Left lung (tissue), 14 donors: ENCODE measurements at places on chromosomes 1 and 21.

GRCh38 chr1:56359056-56359455 is 220.3 kb downstream of the PLPP3 start:
- DNase-seq: no peak

DNA sequence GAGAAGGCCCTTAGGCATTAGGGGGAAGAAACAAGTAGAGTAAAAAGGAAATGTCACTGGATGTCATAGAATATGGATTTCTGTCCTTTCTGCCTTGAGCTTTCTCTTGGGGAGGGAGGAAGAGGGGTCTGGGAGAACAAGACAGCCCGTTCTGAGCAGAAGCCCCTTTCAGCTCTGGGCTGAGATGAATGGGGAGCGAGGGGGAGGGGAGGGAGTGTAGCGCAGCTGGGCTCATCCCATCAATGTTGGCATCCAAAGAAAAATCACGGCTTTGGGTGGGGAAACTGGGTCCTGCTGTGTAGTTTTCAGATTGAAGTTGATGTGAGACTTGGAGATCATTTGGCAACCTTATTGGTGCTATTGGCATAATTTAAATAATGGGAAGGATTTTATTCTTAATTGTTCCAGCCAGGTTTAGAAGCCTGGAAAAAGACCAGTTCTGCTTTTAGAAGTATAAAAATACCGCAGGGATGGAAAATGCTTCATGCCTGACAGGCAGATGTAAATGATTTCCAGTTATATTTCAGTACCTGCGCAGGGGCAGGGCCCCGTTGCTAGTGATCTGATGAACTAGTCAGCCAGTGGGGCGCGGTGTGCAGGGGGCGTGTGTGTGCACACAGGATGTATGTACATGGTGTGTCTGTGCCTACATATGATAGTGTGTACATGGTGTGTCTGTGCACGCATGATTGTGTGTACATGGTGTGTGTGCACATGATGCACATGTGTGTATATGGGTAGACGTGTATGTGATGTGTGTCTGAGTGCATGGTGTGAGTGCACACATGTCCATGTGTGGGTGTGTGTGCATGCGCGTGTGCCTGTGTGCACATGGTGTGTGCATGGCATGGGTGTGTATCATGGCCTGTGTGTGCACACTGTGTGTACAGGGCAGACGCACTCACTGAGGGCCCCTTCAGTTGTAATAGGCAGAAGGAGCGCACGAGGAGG is 36.0 kb downstream of the ABCG1 start:
- DNase-seq: no peak

DNA sequence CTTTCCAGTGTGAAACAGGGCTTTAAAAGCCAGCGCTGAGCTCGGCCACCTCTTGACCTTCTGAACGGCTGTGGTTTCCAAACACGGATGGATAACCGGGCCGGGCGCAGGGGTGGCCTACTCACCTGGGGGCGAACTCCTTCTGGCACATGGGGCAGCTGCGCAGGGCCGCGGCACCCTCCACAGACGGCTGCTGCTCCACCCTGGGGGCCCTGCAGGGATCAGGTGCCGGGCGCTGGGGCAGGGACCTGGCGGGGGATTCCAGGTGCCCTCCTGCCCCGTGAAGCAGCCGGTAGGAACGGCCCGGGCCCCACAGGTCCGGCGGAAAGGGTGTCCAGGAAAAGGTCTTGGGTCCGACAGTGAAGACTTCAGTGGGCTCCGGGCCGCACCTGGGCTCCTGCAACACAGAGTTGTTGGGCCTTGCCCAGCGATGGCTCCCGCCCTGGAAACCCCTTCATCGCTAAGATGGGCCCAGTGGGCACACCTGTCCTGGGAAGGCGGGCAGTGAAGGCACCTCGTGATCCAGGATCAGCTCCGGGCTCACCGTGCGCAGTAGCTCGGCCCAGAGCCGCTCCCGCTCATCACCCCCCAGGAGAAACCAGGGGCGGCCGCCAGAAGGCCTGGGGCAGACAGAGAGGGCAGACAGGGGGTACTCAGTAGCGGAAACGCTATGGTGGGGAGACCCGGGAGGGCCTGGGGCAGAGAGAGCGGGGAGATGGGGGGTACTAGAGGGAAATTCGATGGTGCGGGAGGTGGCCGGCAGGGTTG is 874 bp downstream of the FAAP20 start:
- DNase-seq: no peak

DNA sequence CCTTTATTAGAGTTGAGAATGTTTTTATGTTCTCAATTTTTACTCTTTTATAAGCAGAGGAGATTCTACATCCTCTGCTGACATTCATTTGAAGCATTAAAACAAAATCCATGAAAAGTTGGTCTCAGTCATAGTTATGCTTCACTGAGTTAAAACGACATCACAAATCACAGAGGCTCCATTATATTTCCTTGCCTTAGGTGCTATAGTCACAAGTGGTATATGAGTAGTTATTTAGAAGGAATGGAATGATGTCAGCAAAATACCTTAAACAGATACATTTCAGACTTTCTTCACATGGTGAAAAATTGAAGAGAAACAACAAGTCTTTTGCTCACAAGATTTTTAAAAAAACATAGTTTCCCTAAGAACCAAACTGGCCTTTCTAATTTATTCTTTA is 11.7 kb upstream of the METTL13 start:
- DNase-seq: no peak

DNA sequence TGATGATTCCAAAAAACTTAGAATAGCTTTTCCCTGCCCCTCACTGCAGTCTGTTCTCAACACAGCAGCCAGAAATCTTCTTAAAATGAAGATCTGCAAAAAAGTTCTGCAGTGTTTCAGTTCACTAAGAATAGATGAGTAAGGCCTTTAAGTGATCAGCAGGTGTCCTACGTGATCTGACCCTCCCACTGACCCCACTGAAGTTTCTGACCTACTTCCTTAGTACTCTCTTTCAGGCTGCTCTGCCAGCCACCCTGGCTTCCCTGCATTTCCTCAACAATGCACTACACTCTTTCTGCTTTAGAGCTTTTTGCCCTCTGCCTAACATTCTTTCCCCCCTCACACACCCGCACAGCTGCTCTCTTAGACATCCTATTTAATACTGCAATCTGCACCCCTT is 182.5 kb downstream of the AKT3 start:
- DNase-seq: no peak

DNA sequence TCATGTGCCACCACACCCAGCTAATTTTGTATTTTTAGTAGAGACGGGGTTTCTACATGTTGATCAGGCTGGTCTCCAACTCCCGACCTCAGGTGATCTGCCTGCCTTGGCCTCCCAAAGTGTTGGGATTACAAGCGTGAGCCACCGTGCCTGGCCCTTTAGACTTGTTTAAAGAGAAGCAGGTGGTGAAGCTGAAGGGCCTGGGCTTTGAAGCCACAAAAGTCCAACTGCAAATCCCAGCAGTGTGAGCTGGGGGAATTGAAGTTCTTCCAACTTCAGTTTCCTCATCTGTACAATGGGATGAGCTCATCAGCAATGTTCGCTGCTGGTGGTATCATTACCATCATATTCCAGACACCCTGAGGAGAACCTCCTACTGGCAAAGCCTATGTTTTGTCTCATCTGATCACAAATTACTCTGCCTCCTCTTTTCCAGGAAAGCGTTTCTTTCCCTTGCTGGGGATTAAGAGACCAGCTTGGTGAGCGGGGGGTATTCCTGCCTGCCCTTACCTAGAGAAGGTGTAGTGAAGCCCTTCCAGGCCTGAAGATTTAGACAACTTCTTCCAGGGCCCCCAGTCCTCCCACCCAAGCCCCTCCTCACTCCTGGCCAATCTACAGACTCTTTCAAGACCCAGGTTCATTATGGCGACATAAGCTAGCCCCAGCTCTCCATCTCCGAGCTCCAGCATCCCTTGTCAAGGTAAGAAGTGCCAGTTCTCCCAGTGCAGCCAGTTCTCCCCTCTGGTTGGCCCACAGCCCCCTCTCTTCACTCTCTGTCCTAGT is 2.4 kb upstream of the SHISA4 start:
- no peak for DNase-seq

DNA sequence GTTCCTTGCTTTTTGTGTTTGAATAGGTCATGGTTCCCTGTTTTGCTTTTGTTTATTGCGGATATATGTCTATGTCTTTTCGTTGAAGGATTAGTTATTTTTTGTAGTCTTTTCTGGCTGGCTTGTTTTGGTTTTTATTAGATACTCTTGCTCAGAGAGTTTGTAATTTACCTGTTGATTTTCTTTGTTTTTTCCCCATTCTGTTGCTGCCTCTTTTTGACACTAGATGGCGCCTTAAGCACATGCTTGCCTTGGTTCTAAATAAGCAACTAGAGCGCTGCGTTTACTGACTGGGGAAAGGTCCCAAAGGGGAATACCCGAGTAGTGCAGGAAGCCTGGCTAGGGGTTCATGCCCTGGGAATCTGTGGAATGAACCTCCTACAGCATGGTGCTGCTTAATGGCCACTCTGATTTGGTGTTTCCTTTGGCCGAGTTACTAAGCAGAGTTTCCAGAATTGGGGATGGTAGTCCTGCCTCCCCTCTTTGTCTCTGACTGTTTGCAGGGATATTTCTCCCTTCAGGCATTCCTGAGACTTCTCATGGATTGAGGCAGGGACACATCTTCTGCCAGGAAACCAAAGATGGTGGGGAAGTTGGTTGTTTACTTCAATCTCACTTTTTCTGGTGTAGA is 143.2 kb downstream of the PTPRU start:
- no peak for DNase-seq

GRCh38 chr21:15592271-15592860 is 137.4 kb upstream of the USP25 start:
- no peak for DNase-seq

DNA sequence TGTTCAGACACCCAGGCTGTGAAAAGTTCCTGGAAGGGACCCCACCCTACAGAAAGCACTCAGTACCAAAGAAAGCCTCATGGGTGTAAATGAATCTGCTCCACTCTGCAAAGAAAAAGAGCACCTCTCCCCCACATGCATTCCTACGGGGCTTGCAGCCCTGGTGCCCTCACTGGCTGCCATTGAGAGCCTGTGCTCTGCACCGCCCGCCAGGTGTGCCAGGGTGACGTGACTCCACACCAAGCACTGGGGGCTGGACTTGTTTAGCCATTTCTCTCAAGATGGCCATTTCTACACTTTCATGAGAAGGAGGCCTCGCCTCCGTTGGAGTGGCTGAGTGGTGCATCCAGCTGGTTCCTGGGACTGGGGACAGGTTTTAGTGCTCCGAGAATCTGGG is 380.5 kb upstream of the VAMP3 start:
- DNase-seq: no peak

DNA sequence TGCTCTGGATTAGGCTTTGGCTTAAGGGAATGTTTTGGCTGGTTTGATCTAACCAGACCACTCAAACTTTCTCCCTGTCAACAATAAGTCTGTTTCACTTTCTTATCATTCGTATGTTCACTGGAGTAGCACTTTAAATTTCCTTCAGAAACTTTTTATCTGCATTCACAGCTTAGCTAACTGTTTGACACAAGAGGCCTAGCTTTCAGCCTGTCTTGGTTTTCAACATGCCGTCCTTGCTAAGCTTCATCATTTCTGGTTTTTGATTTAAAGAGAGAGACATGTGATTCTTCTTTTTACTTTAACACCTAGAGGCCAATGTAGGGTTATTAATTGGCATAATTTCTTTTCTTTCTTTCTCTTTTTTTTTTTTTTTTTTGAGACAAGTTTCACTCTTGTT is 14.9 kb upstream of the CYB5R1 start:
- no peak for DNase-seq

DNA sequence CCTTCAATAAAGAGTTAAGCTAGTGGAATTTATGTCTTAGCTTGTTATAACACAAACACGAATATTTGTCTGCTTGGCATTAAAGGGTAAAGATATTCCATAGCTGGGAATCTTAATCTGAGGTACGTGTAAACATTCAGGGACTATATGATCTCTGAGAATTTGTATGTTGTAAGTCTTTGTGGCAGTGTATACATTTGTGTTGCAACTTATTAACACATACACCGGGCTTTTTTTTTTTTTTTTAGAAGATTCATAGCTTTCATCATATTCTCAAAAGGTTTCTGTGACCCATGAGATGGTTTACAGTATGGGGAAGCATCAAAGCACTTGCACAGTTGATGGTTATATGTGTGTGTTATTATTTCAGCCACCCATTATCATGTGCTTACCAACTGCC is 3.0 kb downstream of the GGPS1 start:
- DNase-seq: no peak

DNA sequence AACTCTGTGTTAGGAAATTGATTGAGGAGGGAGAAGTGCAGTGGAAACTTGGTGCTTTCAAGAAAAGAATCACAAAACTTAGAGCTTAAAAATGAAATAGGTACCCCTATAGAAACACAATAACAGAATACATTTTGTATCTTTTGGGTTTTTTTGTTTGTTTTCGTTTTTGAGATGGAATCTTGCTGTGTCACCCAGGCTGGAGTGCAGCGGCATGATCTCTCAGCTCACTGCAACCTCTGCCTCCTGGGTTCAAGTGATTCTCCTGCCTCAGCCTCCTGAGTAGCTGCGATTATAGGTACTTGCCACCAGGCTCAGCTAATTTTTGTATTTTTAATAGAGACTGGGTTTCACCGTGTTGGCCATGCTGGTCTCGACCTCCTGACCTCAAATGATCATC is 51.5 kb upstream of the RAVER2 start:
- DNase-seq: no peak

DNA sequence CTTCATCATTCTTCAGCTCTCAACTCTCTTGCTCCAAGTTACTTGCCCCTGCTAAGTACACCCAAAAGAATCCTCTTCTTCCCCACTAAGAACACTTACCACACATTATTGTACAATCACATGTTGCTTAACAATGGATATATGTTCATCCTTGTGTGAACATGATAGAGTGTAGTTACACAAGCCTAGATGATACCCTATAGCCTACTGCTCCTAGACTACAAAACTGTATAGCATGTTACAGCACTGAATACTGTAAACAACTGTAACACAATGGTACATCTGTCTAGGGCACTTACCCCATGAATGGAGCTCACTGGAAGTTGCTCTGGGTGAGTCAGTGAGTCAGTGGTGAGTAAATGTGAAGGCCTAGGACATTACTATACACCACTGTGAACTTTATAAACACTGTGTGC is 77.4 kb downstream of the RERE start:
- no peak for DNase-seq

DNA sequence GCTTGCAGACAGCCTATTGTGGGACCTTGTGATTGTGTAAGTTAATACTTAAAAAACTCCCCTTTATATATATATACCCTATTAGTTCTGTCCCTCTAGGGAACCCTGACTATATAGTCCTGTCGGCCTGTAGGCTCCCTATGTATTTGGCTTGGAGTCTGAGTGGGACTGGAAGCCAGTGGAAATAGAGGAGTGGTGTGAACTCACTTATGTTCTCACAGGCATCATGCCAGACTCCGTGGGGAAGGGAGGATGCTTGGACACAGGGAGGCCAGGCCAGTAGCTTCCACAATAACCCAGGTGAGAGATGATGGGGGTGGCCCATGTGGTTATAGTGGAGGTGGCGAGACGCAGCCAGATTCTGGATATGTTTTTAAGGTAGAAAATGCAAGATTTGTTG is 136.7 kb upstream of the SYT6 start:
- DNase-seq: no peak

- DNase-seq: no peak
Measured at GRCh38 chr1:63817152-63817667, 43.4 kb downstream of the ROR1 start.

- no peak for DNase-seq
Measured at GRCh38 chr1:41789661-41790330, 128.9 kb downstream of the HIVEP3 start.
